ENCODE measurements at places on chromosomes 13 and 19.

DNA sequence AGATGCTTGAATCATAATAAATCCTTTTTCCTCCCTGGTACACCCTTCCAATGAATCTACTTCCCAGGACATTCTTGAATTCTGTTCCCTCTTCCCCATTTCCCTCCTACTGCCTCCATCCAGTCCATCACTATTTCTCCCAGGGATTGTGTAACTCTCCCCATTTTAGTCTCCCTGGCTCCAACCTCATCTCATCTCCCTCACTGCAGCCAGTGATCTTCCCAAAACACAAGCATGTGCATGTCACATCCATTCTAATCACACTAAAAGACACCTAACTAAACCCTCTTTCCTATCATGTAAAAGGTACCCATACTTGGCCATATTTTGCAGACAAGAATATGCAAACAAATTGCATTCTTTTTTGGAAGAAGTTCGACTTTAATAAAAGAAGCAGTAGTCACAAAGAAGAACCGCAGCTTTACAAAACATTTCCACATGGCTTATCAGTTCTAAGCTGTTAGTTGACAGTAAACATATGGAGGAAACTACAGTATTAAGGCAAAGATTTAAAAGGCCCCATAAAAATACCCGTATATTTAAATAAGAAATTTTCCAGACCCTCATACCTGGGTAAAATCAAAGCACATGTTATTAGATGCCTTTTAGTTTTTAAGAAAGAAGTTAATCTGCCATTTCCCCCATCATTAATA, 111.0 kb downstream of the KCTD12 start:
- DNase-seq: no peak

DNA sequence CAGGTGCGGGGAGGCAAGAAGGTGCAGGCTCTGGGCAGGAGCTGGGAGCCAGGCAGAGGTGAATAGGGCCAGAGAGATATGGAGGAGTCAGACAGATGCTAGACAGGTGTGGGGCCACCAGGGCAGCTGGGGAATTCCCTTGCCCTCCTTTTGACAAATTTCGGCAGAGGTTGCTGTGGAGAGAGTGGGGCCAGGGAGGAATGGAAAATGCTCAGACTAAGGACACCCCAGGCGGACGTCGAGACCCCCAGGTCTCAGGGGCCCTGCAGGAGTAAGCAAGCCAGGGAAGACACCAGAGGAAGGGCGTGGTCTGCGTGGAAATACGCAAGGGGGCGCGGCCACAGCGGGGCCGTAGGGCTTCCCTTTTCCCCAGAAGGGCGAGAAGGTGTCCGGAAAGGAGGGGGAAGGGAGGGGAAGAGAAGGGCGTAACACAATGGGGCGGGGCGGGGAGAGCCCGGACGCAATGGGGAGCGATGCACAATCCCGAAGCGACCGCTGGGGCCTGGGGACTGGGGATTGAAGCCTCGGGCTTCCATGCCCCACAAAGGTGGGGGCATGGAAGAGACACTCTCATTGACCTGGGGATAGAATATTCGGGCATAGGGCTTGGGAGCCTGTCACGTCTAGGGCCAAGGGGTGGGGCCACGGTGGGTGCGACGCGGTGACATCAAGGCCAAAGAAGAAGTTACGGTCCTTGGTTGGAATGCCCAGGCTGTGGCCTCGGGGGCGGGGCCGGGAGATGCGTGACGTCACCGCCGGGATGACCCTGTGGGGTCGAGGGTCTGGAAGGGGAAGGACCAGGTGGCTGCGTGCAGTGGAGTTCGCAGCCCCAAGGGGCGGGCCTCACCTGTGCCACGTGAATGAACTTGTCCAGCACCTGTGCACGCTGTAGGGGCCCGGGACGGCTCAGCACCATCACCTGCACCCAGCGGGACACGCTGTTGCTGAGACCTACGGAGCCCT, 8.2 kb downstream of the RASGRP4 start:
- peak; percentile 75 for DNase-seq

- no peak for DNase-seq
These were observed 19.1 kb upstream of the CCNP start for GRCh38 chr19:40245506-40246128.

DNA sequence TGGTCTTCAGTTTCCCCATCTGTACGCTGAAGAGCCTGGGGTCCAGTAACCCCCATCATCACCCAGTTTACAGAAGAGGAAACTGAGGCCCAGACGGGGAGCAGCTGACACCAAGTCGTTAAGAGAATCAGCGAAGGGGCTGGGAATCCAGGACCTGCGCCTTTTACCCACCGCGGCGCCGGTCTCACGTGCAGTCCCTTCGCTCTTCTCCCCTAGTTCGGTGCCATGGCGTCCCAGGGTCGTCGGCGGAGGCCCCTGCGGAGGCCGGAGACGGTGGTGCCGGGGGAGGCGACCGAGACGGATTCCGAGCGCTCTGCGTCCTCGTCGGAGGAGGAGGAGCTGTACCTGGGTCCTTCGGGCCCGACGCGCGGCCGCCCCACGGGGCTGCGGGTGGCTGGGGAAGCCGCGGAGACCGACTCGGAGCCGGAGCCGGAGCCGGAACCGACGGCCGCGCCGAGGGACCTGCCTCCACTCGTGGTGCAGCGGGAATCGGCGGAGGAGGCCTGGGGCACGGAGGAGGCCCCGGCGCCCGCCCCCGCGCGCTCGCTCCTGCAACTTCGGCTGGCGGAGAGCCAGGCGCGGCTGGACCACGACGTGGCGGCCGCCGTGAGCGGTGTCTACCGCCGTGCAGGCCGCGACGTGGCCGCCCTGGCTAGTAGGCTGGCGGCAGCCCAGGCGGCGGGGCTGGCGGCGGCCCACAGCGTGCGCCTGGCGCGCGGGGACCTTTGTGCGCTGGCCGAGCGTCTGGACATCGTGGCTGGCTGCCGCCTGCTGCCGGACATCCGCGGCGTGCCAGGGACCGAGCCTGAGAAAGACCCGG, 698 bp downstream of the BLOC1S3 start:
- DNase-seq: peak; percentile 67

DNA sequence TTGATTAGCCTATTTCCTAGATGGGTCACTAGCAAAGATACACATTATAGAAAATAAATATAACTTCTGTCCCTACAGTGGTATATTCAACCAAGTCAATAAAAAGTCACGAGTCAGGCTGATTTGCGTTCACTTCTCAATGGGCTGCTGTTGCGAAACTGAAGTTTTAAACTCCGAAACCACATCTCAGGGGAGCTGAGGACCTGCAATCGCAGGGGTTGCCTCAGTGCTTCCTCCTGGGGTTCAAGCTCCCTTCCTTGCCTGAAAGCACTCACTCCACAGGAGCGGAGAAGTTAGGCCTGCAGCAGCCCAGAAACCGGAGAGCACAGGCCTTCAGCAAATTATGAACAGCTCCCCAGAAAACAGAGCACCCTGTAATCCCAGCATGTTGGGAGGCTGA, 39.6 kb downstream of the RAB20 start:
- no peak for DNase-seq
